Omental fat pad (tissue), 4 donors: ENCODE measurements at places on chromosomes 5 and 9.

GRCh38 chr5:5103245-5103644, 36.9 kb upstream of the ADAMTS16 start:
- DNase-seq = no peak

DNA sequence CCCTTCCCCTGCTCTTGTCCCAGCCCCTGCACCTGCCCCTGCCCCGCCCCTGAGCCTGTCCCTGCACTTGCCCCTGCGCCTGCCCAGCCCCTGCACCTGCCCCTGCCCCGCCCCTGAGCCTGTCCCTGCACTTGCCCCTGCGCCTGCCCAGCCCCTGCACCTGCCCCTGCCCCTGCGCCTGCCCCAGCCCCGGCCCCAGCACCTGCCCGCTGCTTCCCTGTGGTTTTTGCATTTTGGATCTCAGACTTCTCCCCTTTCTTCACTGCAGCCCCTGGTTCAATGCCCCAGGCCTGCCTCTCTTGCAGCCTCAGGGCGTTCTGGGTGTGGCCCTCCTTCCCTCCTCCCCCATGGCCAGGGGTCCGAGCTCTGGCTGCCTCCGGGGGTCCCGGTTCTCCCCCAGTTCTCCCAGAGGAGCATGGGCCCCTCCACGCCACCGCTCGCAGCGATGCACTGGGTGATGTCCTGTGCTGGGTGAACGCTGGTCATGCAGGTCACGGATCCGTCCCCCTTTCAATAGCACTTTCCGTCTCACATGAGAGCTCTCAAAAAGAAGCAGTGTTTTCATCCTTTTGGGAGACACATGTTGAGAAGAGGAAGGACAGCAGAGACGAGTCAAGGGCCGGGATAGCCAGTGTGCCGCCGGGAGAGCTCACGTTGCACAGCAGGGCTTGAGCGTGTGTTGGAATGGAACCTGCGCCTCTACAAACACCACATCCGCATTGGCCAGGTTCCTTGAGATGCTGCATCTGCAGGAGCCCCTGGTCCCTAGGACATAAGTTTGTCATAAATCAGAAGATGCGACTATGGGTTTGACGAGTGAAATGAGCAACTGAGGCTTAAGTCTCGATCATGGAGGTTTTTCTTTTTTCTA, 44.0 kb upstream of the IRX4 start:
- no peak for DNase-seq

DNA sequence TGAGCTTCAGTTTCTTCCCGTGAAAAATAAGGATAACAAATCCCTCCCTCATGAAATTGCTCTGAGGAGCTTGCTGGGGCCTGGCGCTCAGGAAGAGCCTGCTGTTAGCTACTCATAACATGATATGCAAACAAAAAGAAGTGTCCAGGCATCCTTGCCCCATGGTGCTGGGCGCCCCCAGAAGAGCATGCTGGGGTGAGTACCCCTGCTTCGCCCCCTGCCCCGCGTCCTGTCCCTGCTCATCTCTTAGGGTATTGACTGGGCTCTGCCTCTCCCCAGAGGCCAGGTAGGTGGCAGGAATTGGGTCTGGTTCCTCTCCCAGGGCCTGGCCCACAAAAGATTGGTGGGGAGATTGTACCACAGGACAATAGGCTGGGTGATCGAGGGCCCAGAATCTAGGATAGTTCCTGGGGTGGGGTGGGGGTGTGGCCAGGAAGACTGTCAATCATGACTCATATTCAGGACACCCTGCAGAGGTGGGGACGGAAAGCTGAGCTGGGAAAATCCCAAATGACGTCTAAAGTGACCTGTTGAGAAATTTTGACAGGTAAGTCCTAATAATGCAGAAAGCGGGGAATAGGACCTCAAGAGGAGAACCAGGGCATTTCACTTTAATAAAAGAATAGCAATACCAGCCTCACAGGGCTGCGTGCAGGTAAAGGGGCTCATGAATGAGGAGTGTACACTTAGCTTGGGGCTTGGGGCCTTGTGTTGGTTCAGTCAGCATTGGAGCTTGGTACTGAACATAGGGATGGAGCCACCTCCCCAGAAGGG, 8.9 kb downstream of the PITX1 start:
- DNase-seq = no peak

- no peak for DNase-seq
Observed at GRCh38 chr9:114725930-114726329, 43.9 kb upstream of the TEX48 start.

GRCh38 chr5:76831110-76831452, 12.3 kb downstream of the F2RL1 start:
- no peak for DNase-seq

GRCh38 chr9:2872250-2872930, 28.5 kb upstream of the PUM3 start:
- no peak for DNase-seq

GRCh38 chr5:107388141-107388861, 282.4 kb downstream of the EFNA5 start:
- DNase-seq = no peak

- no peak for DNase-seq
Observed at GRCh38 chr5:167939686-167940085, 351.8 kb upstream of the WWC1 start.
